Fibroblast of skin of scalp (primary cell): ENCODE measurements at places on chromosomes 6 and 20.
A peak's percentile ranks its signal among the peaks of the same experiment; 100 is the strongest.

DNA sequence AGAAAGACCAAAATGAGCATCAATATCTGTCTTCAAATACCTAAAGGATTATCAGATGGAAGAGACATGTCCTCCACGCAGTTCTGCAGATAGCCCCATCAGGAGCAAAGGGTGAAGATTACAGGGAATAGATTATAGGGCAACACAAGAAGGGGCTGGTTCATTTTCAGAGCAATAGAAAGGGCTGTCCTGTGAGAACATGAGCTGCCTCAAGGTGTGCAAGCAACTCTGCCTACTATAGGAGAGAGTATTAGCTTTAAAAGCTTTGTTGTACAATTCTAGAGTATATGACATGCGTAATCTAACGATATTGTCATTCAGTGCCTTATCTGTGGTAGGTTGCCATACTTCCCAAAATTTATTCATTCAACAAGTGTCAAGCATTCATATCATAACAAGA, 112.7 kb downstream of the NRSN1 start:
- DNase-seq = no peak

- peak; percentile 13 for DNase-seq
Observed at GRCh38 chr6:34585512-34586061, 29.5 kb upstream of the SPDEF start.

- peak; percentile 61 for DNase-seq
Observed at GRCh38 chr20:43914311-43915210, at the start of gene TOX2. TSS of gene TOX2 (plus strand) at chr20:43914852. CDS start at chr20:43914892, 40 bp downstream.

DNA sequence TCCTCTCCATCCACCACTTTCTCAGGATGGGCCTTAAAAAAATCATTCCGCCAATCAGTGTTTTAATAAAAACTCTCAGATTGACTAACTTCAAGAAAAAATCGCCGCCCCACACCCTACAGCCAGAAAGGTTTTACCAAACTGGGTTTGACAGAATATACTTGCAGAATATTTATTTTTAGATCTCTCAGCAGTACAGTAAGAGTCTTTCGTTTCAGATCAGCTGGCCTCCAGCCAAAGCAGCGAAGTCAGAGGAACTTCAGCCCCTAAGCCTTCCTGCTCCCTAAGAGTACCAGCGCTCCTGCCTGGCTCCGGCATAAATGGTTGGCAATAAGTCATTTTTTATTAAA, 24.7 kb downstream of the TBC1D7 start:
- peak; percentile 75 for DNase-seq

DNA sequence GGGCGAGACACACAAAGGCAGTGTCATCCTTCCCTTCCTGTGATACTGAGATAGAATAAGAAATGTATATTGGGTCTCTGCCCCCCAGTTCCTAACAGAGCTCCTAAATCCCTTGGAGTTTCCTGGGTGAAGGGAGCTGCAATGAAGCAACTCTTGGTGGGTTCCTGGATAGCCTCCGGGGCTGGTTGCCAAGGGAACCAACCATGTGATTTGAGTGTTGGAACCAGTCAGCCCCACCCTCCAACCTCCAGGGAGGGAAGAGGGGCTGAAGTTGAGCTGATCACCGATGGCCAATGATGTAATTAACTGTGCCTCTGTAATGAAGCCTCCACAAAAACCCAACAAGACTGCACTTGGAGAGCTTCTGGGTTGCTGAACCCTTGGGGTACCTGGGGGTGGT, 116.6 kb downstream of the SLC22A3 start:
- DNase-seq = no peak

DNA sequence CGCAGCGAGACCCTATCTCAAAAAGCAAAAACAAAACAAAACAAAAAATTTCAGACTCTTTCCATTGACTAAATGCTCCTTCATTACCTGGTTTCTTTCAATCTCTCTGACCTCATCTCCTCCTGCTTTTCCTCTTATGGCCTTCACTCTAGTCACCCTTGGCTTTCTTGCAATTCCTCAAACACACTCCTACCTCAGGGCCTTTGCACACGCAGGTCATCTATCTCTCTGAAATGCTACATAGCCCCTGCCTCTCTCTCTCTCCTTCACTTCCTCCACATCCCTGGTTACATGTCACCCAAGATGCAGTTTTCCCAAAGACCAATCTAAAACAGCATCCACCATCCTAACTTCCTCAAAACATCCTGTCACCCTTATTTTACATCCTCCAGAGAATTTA, 96.8 kb downstream of the PREX1 start:
- DNase-seq = no peak
